ENCODE measurements at places on chromosomes 2 and 18.

DNA sequence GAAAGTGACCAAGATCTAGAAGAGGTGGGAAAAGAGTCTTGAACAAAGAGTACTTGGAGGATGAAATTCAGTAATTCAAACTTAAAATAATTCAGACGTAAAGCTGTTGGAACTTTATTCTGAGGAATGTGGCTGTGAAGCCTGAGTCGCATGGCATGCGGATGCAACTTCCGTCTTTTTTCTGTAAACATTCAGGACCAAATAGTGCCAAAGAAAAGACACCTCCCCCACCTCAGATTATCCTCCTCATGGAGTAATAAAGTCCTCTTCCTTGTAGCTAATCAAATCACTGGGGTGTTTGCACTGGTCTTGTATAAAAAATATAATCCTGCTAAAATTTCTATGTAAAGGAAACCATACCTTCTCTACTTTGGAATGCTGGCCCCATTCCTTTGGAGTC lies 790.4 kb downstream of the TSN start:
- no peak for DNase-seq

GRCh38 chr2:146602383-146602782 lies 1242.4 kb upstream of the ACVR2A start:
- DNase-seq: no peak

DNA sequence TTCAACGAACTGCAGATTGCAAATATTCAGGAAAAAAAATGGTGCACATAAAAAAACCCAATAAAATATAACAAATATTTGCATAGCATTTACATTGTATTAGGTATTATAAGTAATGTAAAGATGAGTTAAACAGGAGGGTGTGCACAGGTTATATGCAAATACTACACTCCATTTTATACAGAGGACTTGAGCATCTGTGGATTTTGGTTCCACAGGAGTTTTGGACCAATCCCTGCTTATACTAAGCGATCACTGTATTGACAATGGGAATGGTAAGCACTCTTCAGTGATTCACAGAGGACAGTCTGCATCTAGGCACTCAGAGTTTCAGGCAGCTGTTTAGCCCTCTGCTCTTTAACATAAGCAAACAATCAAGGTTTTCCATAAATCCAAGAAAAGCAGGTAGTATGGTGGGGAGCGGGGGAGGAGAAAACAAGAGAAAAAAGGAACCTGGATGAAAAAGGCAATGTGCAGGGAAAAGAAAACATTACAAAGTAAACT lies 206.0 kb upstream of the PARD3B start:
- DNase-seq: no peak

- DNase-seq: no peak
Measured at GRCh38 chr2:217972490-217972889, 30.3 kb downstream of the TNS1 start.

- no peak for DNase-seq
Measured at GRCh38 chr2:216242365-216242764, 129.9 kb downstream of the MARCHF4 start.

DNA sequence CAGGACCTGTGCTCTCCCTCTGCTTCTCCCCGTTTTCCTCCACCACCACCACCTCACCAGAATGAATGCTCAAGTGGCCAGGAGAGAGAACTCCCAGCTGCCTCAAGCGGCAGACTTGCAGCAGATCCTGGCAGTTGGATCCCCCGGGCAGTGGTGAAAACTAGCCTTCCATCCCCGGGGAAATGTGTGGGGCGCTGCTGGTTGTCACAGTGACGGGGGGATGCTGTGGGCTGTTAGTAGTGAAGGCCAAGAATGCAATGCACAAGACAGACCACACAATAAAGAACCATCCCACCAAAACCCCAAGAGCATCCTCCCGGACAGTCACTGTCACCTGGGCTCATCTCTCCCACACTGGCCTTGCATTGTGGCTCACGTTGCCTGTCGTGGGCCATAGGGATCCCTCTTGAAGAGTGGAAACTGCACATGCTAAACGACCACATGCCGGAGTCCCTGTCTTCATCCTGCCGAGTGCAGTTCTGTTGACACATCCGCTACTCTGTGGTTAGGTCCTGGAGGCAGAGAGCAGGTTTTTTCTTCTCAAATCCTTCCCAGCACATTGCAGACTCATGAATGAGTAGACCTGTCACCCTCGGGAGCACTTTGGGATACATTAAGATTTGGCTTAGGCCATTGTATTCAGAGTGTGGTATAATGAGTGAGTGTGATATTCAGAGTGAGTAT lies 13.5 kb downstream of the SPATA3 start:
- no peak for DNase-seq

GRCh38 chr2:147773479-147773878 lies 71.3 kb upstream of the ACVR2A start:
- DNase-seq: no peak

DNA sequence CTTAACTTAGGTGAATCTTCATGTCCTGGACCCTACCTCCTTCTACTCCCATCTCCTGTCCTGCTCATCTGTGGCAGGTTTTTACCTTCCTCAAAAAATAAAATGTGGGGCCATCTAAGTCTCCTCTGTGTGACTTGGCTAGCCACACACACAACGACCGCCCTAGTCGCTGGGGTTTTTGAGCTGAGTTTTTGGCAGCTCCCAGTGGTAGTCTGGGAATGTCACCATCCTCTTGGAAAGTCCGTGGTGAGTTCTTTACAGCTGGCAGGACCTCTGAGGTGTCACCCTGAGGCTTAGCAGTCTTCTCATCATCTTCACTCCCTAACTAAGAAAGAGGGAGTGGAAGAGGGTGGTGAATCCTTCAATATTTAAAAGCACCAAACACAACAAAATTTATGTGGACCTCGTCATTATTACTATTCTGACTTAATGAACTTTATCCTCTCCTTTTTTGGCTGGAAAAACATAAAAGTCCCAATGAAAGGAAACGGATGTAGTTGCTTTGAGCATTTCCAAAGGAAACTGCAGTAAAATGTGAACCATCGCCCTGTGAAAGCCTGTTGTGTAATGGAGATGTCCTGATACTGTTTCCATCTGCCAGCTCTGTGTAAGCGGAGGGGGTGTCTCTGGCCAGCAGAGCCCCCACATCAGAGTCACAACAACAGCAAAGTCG lies 78.6 kb downstream of the VAPA start:
- DNase-seq: no peak

DNA sequence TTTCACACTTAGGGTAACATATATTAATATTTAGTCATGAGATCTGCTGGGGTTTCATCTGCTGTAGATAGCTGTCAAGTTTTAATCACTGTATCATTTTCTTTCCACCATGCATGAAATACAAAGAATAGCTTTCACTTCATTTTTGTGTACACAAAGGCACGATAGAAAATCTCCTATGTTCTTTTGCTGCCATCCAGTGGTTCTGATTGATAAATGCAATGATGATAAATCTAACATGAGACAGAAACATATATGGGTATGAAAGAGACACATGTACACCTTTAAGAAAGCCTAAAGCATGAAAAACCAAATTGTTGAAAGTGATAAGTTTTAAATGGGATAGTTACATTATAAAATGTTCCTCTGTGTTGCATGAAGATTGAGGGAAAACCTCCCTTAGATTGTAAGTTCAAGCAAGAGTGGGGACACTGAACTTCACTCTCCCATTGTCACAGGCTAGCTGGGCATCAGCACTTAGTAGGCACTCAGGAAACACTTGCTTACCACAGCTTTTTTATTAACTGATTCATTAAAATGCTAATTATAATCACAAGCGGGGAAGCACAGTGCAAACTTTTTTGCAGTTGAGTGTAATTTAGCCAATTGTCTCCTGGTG lies 31.2 kb downstream of the C1D start:
- DNase-seq: peak; percentile 30

- no peak for DNase-seq
Measured at GRCh38 chr18:10114717-10115463, 201.1 kb downstream of the VAPA start.

GRCh38 chr2:42359965-42360483 lies 993 bp downstream of the COX7A2L start:
- DNase-seq: no peak

GRCh38 chr2:168962636-168963035 lies 61.5 kb downstream of the G6PC2 start:
- DNase-seq: no peak
